NCI-H2081 treated with DMSO at 0.1 percent for 48 hours (cell line): ENCODE measurements at places on chromosomes 7 and 10.

GRCh38 chr7:30727061-30727945 lies 24.6 kb upstream of the INMT start:
- no peak for DNase-seq

GRCh38 chr7:70421319-70421718 lies 710.6 kb upstream of the GALNT17 start:
- no peak for DNase-seq

GRCh38 chr10:110442746-110443145 lies 55.0 kb upstream of the DUSP5 start:
- no peak for DNase-seq

DNA sequence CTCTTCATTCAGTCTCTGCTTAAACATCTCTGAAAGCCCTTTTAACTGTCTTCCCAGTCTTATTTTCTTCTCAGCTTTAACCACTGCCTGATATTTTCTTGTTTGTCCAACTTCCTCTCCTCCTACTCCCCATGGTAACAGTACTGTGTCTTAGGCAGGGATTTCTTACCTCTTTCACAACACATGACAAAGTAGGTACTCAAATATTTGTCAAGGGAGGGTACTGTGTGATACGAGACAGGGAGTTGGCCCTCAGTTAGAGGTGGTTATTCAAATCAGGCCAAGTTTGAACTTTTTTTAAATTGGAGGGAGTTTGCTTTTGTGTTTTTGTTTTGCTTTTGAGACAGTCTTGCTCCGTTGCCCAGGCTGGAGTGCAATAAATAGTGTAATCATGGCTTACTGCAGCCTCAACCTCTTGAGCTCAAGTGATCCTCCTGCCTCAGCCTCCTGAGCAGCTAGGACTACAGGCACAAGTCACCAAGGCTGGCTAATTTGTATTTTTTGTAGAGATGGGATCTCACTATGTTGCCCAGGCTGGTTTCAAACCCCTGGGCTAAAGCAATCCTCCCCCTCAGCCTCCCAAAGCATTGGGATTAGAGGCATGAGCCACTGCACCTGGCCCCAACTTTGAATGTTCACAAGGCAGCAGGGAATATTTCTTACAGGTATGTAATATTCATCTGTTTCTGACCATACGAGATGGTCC lies 2.5 kb upstream of the KPNA7 start:
- no peak for DNase-seq

- no peak for DNase-seq
Observed at GRCh38 chr10:67262675-67263074, 336.8 kb downstream of the LRRTM3 start.

DNA sequence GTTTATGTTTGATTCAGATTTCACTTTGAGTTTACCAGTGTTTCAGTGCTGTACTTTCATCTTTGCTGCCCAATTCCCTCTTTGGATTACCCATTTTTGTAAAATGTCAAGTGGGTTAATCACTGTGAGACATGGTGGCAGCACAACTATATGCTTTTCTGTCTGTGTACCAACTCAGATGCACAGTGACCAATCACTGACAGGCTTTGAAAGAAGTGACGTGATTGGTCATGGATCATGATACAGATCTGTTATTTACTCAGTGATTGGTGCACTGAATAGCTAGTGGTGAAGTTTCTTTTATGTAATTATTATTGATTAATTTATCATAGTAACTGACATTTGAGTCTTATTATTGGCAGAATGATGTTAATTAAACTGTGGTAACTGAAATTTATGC lies 126.9 kb downstream of the SDK1 start:
- no peak for DNase-seq

DNA sequence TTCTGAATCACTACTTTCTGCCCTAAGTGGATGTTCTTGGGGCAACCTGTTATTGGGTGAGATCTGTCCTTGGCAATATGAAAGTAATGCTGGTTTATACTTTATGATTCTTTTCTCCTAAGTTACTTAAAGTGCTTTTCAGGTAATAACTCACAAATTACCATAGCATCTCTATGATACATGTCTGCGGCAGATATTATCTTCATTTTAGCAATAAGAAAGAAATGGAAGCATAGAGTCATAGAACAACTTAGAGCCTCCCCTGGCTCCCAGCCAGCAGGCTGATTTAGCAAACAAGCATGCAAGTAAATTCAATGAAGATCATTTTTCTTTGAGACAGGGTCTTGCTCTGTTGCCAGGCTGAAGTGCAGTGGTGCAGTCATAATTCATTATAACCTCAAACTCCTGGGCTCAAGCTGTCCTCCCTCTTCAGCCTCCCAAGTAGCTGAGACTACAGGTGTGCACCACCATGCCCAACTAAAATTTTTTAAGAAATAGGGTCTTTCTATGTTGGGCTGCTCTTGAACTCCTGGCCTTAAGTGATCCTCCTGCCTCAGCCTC lies 38.1 kb upstream of the GRM8 start:
- no peak for DNase-seq

- no peak for DNase-seq
Observed at GRCh38 chr7:158256091-158256816, 331.4 kb downstream of the PTPRN2 start.

DNA sequence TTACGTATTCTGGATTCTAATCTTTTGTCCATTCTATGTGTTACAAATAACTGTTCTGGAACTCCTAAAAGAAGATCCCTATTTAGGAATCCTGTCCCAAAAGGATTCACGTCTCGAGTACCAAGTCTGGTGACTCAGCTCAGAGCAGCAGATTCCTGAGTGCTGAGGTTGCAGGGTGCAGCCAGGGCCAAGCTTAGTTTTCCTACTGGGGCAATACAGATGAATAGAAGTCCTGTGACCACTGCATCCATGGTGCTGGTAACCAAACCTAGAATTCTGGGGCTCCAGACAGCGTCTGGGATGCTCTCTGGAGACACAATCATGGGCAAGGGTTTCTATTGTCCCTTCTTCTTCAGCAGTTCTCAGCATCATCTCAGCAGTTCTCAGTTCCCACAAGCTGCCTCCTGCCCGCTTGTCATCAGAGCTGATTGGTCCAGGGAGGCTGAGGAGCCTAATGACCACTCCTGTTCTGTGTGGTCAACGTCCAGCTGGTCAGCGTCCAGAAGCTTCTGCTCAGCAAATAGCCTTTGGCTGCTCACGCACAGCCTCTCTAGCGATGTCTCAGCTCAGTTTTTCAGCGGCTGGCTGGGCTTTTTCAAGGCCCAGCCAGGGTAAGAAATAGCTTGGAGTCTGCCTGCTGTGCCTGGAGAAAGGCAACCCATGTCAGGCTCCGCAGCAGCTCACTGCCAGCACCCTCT lies 50.4 kb upstream of the C7orf33 start:
- DNase-seq = no peak

DNA sequence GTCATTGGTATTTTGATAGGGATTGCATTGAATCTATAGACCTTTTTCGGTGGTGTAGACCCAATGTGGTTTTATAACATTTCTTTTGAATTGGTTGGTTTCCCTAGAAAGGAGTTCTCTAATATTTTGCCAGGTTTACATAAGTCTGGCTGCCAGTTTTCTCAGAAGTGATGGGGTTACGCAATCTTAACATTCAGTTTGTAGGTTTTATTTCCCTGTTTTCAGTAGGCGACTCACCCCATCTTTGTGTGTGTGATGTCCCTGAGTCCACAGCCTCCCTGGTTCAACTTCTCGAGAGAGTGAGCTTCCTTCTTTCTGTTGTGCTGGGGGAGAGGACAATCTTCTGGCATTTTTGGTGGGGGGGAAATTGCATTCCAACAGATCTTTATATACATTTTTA lies 9.6 kb upstream of the KIF5B start:
- no peak for DNase-seq

DNA sequence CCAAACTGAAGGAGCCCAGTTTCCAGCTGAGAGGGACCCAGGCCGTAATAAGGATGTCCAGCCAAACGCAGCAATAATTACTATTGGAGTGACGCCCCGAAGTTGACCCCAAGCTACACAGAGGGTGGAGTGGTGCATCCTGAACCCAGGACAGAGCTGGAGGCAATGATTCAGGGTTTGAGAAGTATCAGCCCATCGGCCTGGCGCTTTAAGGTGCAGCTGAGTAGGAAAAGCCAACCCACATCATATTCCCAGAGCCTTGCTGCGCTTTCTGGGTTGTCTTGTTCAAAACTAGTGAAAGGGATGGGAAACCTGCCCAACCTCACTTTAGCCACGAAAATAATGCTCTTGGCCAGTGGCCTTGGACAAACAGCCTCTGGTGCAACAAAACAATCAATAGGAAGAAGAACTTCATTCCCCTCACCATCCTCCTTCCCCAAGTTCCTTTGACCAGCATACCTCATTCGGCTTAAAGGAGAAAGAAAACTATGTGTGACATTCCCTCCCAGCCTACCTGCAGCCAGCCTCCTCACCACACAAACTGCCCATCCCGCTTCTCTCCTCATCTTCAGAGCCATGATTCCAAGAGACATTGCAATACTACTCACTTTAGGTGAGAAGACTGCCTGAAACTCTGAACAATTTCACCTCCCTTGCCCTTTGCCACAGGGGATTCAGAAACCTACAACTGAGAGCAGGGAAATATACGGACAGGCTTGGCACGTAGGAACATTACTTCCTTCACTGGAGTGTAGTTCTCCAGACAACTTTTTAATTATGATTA lies 217.2 kb upstream of the MKLN1 start:
- no peak for DNase-seq

DNA sequence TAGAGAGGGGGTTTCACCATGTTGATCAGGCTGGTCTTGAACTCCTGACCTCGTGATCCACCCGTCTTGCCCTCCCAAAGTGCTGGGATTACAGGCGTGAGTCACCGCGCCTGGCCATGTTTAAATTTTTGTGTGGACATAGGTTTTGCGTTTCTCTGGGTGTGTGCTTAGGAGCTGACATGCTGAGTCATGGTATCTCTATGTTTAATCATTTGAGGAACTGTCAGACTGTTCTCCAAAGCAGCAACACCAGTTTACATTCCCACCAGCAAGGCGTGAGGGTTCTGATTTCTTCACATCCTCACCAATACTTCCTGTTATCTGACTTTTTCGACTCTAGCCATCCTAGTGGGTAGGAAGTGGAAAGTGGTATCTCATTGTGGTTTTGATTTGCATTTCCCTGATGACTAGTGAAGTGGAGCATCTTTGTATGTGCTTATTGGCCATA lies 153.7 kb downstream of the DNAJB6 start:
- no peak for DNase-seq

GRCh38 chr7:38127216-38128207 lies 50.5 kb upstream of the STARD3NL start:
- DNase-seq = no peak

GRCh38 chr7:50226669-50227068 lies 77.8 kb upstream of the IKZF1 start:
- no peak for DNase-seq

DNA sequence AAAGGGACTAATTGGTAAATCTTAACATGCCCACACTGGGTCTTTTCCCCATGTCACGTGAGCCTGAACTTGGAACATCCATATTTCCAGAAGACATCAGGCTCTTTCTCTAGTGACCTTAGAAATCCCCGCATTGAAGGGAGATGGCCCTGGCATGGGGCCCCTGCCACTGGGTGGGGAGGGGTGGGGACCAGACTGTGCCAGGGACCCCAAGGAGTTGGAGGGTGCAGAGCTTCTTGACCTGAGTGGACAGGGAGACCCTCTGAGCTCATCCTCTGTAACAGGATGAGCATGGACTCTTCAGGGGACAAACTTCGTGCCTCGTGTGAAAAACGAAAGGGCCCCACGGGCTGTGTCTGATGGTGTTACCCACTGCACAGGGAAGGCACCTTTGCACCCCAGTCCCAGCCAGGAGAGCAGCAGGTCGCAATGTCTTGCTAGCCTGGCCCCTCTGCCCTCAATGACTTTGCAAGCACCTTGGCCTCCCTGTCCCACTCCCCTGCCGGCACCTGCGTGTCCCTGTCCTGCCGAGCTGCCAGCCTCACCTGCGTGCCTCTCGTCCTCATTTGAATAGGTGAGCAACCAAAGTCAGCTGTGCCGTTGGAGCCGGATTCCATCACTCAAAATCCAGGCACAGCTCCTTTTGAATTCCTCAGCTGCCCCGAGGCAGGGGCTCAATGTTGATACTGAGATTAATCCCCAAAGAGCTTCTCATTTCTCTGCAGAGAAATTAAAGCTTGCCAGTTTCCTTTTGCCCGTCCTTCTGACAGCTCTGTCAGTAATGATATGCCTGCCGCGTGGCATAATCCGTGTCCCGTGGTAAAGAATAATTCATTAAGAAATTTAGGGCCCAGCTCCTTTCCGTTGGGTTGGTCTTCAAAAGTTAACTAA lies 234.9 kb downstream of the EBF3 start:
- DNase-seq = no peak

- no peak for DNase-seq
Observed at GRCh38 chr10:118873091-118873737, 118.4 kb upstream of the CACUL1 start.

GRCh38 chr7:21542891-21543527 lies at the start of gene DNAH11:
TSS of gene DNAH11 (plus strand) at chr7:21543039. CDS start at chr7:21543246, 207 bp downstream.
- DNase-seq = no peak

- DNase-seq = no peak
Observed at GRCh38 chr10:93469454-93469853, 12.7 kb downstream of the MYOF start.

- no peak for DNase-seq
Observed at GRCh38 chr7:99221866-99222265, 14.0 kb upstream of the KPNA7 start.

DNA sequence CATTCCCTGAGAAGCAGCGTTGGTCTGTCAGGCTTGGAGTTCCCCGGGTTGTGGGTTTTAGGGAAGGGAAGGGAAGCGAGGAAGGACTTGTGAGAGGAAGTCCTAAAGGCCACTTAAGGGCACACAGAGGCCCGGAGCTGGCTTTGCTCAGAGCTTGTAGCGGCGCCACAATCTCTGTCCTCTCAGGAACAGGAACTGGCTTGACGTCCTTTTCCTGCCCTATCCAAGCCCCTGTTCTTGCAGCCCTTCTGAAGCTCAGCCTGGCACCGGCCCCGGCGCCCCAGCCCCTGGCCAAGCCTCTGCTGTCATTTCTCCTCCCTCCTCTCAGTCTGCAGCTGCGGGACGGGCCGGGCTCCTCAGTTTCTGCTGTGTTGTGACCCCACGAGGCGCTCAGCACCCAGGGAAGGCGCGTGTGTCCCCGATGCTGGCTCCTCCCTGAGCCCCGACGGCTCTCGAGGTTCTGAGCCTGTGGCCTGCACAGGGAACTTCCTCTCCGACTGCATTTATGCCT lies at the start of gene GIMAP8:
Gene GIMAP8, plus strand, starts transcription at position 140 of the 511 bp plus-strand sequence. CDS start 16,069 bp downstream, outside the sequence.
- no peak for DNase-seq

GRCh38 chr10:5965266-5965665 lies 12.1 kb downstream of the IL15RA start:
- DNase-seq = no peak

- DNase-seq = no peak
Observed at GRCh38 chr10:95513941-95514392, 47.2 kb downstream of the SORBS1 start.

DNA sequence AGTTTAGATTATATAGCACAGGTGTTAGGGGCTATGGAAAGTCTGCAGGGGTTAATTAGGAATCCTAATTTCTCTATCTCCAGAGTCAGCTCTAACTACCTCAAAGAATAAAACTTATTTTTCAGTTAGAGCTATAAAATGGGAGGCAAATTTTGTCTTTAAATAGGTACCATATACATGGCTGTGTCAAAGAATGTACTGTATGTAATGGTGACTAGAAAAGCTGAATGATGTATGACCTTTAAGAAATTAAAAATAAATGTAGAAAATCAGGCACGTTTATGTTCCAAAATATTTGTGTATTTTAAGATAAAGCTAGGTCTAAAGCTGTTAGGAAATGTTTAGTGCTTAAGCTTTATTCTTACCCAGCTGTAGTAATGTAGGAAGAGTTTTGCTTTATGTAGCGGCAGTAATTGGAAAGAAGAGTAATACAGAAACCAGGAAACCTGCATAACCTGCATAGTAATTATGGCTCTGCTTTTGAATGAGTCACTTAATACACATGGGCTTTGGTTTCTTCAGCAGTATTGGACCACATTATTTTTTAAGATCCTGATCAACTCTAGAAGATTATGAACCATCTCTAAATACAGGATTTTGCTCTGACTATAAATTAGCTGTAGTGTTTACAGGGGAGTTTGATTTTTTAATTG lies 85.0 kb downstream of the KMT2E start:
- peak; percentile 9 for DNase-seq
